ENCODE measurements at places on chromosomes 11 and 22.

GRCh38 chr22:49667236-49667635, 160.4 kb downstream of the BRD1 start:
- no peak for DNase-seq

DNA sequence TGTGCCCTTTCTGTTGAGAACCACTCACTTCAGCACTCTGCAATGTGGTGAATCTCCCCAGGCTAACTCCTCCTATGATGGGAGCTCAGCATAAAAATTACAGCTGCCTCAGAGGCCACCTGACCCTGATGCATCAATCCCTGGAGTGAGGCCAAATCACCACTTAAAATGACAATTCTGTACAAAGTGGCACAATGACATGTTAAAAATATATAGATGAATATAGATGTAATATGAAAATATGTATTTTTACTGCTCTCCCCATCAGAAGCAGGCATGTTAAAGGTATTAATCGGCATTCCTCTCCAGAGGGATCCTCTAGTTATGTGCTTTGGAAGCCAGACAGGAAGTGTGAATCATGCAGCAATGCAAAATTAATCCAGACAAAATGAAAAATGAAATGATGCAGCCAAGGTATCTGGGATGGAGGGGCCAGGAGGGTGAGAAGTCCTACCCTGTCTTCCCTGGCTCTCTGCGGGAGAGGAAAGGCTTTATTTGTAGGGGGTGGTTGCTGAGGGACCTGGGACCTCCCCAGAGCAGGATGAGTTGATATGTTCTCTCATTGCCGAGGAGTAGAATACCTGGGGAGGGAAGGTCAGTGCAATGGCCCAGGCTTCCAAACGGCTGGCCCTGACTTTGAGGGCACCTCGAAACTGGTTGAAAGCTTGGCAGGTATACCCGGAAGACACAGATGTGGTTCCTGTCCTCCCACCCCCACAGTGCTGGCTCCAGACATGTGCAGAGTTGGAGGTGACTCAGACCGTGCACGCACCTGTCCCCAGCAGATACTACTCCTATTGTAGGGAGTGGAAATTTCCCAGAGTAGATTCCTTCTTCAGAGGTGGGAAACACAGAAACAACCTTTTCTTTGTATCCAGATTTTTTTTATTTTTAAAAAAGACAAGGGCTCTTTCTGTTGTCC, 347.9 kb upstream of the NCAM1 start:
- no peak for DNase-seq

DNA sequence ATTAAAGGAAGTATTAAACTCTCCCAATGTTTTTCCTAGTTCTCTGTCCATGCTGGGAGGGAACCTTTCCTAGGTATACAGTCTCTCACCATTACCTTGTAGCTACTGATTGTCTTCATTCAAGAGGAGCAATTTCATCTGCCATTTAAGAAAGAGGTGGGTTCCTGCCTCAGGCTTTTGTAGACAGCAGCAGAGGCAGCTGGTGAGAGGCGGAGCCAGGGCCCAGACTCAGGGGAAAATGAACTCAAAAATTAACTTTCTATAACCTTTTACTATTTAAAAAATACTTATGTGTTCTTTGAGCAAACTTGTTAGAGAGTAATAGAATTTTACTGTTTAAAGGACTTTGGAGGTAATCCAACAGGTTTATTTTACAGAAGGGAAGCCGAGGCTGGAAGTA, 133.0 kb downstream of the SNX19 start:
- no peak for DNase-seq

DNA sequence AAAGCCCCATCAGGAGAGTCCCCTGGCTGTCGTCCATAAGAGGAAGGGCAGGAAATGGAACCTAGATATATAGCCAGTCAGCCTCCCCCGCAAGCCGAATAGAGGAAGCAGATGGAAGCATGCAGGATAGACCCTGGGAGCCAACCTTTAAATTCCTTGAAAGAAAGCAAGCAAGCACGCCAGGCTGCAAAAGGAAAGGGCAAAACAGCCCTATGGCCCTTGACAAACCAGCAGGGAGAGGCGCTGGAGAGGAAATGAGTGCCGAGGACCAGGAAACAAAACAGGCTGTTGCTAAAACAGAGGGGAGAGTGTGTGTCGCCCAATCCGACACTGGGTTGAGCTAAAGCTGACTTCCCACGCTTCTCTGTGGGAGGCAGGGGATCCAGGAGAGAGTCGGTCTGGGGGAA, 203.5 kb upstream of the MTNR1B start:
- no peak for DNase-seq

DNA sequence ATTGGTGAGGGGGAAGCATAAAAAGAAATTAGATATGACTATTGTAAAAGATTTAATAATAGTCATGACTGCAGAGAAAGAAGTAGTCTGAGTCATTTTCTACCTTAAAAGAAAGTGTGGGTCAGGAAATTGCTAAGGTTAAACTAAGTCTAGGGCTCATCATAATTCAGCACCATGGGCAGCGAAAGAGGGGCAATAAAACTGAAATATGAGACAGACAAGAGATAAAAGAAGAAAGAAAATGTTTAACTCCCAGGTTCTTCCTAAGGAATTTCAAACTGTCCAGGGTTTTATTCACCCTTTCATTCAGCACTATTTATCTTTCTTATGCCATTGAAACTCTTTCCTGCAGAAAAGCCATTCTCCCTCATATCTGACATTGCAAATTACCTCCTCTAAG, 114.4 kb upstream of the API5 start:
- no peak for DNase-seq

DNA sequence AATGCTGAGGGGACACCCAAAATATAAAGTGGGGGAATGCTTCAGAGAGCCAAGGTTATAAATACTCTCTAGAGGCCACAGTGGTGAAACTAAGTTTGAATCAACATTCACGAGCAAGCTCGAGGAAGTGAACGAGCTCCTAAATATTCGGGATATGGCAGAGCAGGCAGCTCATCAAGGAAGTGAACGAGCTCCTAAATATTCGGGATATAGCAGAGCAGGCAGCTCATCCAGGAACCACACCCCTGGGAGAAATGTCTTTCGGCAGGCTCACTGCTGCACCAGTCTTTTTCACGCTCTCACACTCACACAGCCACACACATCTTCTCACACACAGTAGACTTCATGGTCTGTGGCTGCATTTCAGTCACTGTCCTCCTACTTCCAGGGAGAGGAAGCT, 787.5 kb downstream of the OPCML start:
- DNase-seq, result no peak

- DNase-seq, result no peak
Observed at GRCh38 chr11:85831050-85831449, 20.1 kb upstream of the SYTL2 start.

DNA sequence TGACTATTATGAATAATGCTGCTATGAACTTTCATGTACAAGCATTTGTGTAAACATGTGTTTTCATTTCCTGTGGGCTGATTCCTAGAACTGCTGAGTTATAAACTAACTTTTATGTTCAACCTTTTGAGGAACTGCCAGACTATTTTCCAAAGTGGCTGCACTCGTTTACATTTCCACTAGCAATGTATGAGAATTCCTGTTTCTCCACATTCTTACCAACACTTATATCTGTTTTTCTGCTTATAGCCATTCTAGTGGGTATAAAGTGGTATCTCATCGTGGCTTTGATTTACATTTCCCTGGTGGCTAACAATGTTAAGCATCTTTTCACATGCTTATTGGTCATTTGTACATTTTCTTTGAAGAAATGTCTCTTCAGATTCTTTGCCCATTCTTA, 35.2 kb upstream of the SCUBE2 start:
- no peak for DNase-seq

DNA sequence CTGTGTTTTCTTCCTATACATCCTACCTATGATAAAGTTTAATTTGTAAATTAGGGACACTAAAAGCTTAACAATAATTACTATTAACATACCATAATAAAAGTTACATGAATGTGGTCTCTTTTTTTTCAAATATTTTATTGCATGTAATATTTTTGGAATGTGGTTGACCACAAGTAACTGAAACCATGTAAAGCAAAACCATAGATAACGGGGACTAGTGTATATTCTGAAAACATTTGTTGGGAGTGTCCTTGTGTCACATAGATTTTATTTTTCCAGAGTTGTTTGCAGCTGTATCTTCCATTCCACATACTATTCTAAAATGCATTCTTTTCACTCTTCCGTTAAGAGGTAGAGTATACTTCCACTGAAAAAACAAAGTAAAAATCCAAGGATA, 200.4 kb downstream of the KIF18A start:
- no peak for DNase-seq

DNA sequence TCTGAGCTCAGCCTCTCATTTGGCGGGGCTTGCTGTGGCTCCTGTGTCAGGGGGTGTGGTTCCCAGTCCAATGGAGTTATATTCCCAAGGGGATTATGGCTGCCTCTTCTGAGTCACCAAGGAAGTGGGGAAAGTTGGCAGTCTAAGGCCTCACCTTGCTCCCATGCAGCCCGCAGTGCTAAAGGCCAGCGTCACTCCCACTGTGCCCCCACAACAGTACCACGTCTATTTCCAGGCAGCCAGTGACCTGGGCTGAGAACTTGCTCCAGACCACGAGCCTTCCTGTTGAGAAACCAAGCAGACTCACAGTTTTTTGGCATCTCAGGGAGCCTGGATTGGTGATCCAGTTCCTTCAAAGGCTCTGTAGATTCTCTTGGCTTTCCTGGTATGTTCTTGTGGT, 45.6 kb downstream of the OR2AT4 start:
- DNase-seq, result no peak

GRCh38 chr11:119593346-119593745, 135.7 kb downstream of the NECTIN1 start:
- DNase-seq, result no peak

DNA sequence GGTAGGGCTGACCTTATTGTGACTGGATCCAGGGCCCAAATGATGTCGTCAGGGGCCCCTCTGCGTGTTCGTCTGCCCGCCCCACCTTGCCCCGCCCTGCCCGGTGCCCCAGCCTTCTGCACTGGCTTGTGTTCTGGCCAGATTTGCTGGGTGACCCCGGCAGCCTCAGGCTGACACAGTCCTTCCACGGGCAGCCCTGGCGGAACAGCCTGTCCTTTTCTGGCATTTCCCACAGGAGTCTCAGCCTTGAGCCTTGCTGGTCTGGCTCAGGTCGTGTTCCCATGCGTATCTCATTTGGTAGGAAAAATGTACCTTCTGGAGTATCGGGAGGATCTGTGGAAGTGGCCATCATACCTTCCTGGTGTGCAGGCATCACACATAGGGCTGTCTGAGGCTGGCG, 31.0 kb downstream of the IGHMBP2 start:
- no peak for DNase-seq

GRCh38 chr11:10392095-10393079, 62.7 kb upstream of the AMPD3 start:
- no peak for DNase-seq

- no peak for DNase-seq
Observed at GRCh38 chr22:29065468-29066190, 4.0 kb upstream of the C22orf31 start.

GRCh38 chr11:116225236-116225635, 547.6 kb downstream of the BUD13 start:
- no peak for DNase-seq

DNA sequence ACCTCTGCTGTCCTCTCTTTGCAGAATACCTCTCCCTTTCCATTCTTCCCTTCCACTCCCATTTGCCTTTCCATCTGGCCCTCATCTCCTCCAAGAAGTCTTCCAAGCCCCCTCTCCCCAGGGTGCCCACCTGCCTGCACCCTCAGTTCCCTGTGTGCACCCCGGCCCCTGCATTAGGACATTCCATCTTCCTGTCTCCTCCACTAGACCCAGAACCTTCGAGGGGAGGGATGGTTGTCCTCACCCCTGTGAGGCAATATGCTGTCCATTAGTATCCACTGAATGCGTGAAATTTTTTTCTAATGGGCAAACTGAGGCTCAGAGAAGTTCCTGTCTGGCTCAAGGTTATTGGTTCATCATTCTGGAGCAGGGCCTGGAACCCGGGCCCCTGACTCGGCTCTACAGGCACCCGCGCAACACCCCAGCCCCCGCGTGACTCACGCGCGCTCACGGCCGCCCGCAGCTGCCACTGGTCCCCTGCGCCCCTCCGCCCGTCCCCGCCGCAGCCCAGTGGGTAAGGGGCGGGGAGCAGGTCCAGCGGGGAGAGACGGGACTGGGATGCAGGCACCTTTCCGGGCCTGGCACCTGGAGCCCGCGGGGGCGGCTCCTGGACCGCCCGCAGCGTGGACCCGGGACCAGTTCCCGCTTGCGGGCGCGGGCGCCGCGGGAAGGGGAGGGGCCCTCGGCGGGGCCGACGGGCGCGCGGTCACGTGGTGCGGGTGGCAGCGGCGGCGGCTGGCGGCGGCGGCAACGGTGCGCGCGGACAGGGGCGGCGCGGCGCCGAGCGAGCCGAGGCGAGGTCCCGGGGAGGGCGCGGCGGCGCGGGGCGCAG, 7.0 kb downstream of the SEPTIN3 start:
- DNase-seq, result no peak

DNA sequence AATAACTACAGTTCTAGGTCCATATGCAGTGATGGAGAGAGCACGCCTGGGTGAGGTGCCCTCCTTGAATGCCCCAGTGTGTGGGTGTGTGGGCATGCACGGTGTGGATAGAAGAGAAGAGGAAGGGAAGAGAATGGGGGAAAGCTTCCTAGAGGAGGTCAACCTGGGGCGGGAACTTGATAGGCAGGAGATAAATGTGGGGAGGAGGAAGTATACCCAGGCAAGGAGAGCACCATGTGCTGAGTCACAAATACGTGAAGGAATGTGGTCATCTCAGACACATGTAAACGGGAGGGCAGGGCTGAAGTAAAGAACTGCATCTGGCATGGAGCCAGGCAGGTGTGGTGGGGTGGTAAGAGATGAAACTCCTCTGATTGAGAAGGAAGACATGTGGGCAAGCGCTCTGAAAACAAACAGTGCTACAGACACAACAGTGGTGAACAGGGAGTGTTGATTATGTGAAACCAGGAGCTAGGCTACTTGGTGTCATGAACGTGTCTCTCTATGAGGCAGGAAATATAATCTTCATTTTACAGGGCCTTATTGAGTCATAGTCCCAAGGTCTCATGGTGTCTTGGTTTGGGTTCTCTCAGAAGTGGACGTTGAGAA, 61.5 kb upstream of the EED start:
- DNase-seq, result no peak

- DNase-seq, result no peak
Observed at GRCh38 chr22:44691796-44692661, 10.0 kb upstream of the PRR5 start.

- DNase-seq, result no peak
Observed at GRCh38 chr11:57354699-57355098, 16.5 kb downstream of the P2RX3 start.

DNA sequence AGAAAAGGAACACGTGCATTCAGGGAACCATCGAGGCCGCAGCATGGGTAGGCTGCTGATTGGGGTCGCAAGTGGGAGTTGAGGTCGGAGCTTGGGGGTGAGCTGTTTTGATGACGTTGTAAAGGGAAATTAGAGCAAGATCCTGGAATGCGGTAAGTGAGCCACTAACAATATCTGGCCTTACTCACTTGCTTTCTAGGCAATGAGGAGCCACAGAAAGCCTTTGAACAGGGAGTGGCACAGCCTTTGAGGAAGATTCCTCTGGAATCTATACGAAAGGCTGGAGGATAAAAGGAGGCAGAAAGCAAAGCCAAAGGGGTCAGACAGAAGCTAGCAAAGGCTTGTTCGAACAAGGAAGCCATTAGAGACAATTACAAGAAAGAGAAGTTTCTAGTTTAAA, 197.5 kb downstream of the LARGE1 start:
- no peak for DNase-seq
